Type B pancreatic cell (in vitro differentiated cells): ENCODE measurements at places on chromosomes 5 and 9. TPM values are rescaled to one million over a fixed set of nuclear protein-coding genes. Genes with fewer than 3 reads are reported as not detected.

The KIF4B gene
- 0.14 and 0.17 TPM in 2 replicates for total RNA-seq

The TMCO6 gene
- total RNA-seq: 26.2 and 29.4 TPM in 2 replicates

The PCDHGB5 gene
- total RNA-seq: 2.6 and 8.1 TPM in 2 replicates

DNA sequence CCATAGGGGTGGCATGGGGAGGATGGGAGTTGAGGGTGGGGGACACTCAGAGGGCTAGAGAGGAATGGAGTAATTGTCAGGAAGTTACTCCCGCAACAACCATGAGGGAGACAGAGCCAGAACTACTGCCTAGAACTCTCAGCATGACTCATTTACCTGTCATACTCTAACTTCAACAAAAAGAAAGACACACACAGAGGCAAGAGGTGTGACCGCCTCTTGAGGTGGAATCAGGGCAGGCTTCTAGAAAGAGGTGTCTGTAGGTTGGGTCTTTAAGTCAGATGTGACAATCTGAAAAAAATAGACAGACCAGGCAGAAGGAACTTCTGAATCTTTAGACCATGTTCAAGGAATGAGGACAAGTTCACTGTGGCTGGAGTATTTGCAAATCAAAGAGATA lies 73.4 kb downstream of the GABBR2 start:
- H3K27ac ChIP-seq: no peak overlapping the region
- no peaks in the 10 kb centered on the region for H3K4me1 ChIP-seq
- no peak overlapping the region for H3K4me3 ChIP-seq
- DNase-seq: no peak
- no peaks in the 10 kb centered on the region for H3K27me3 ChIP-seq
- H3K36me3 ChIP-seq: no peaks in the 10 kb centered on the region

- peak within 1 kb of the TSS; percentile 84 for H3K27ac ChIP-seq
- peaks cover 4% of the 10 kb centered on the region for H3K36me3 ChIP-seq
- H3K4me1 ChIP-seq: peaks cover 23% of the 10 kb centered on the region
- peaks cover 68% of the 10 kb centered on the region for H3K27me3 ChIP-seq
- peak within 1 kb of the TSS; percentile 94 for H3K4me3 ChIP-seq
Observed at GRCh38 chr9:110579034-110579861, at the start of gene SVEP1. Gene SVEP1 (minus strand): TSS chr9:110579741. CDS start chr9:110579543, 198 bp downstream.

DNA sequence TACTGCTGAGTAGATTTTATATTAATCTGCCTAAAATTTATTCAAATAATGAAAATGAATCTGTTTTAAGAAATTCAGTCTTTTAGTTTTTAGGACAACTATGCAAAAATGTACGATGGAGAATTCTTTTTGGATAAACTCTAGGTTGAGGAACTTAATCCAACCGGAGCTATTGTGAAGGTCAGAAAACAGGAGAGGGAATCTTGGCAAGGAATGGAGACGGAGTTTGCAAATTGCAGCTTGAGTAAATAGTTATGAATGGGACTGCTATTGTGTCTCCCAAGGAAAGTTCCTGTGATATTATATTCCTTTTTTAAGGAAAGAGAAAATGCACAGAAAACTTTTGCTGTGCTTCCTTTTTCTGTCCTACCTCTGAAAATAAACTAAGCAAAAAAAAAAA lies 67.9 kb downstream of the IQGAP2 start:
- no peaks in the 10 kb centered on the region for H3K36me3 ChIP-seq
- no peak for DNase-seq
- no peak overlapping the region for H3K4me3 ChIP-seq

DNA sequence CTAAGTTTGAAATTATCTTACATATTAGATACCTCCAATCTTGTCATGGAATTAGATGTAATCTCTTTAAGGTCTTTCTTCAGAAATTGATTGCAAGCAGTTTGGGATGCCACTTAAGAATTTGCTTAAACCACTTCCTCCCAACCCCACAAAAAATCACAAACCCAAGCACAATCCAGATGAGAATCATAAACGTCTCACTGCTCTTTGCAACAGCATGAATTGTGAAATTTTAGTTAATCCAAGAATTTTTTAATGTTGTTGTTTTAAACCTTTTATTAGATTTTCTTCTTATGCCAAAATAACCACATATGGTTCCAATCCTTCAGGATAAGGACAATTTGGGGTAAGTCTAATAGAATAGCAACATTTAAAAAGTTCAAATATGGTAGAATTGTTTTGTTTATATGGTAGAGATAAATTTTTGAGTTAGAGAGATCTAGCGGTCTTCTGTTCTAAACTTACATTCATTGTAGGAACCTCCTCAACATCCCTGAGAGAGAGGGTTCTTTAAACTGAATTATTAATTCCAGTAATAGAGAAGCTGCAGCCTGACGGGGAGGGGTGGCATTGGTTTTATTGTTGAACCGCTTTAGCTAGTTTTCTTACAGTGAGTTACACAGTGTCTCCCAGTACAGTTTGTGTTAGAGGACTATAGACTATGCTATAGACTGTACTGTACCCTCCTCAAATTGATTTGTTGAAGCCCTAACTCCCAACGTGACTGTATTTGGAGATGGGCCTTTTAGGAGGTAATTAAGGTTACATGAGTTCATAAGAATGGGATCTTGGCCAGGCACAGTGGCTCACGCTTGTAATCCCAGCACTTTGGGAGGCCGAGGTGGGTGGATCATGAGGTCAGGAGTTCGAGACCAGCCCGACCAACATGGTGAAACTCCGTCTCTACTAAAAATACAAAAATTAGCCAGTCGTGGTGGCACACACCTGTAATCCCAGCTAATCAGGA lies 24.8 kb upstream of the IL6ST start:
- H3K27ac ChIP-seq: no peak overlapping the region
- H3K4me3 ChIP-seq: no peak overlapping the region
- no peaks in the 10 kb centered on the region for H3K27me3 ChIP-seq
- no peaks in the 10 kb centered on the region for H3K4me1 ChIP-seq

DNA sequence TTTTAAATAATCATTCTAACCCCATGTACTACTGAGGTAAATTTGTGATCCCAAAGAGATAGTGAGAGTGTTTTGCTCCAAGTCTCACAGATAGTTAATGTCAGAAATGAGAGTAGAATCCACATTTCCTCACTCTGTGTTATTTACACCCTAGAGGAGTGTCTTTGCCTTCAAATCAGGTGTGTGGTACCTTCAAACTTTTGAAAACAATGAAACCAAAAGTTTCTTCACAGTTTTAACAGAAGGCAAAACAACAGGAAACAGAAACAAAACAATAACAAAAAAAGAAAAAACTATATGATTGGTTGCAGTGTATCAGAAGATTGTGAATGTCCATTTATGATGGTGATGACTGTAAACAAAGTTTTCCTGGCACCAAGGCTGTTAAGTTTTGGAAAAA lies 85.9 kb downstream of the ERBIN start:
- no peak for DNase-seq
- no peak overlapping the region for H3K27ac ChIP-seq
- peaks cover 26% of the 10 kb centered on the region for H3K36me3 ChIP-seq
- no peaks in the 10 kb centered on the region for H3K27me3 ChIP-seq
- no peaks in the 10 kb centered on the region for H3K4me1 ChIP-seq
